NCI-H460 (cell line): ENCODE measurements at places on chromosomes 2 and 18.

DNA sequence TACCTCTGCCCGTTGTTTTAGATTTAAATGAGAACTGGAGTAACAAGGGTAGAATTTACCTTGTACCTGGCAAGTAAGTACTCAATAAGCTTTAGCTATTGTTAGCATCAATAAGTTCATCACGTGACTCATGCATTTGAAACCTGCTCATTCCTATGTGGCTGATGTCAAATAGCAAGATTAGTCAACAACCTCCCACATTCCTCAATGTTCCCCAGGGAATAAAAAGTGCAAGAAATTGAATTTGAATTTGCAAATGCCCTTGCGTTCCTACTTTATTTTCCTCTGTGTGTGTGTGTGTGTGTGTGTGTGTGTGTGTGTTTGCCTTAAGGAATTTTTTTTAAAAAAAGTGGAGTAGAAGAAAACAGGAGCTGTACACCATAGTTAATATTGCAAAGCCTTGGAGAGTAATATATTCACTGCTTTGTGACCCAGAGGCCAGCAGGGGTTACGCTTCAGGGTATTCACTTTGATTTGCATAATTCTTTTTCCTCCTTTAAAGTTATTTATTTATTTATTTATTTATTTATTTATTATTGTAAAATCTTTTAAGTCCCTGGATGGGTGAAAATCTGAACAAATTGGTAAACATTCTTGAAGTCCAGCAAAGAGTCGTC lies 43.9 kb upstream of the DNAH7 start:
- peak; percentile 48 for DNase-seq

- DNase-seq: no peak
Measured at GRCh38 chr2:86453836-86454235, 12.7 kb downstream of the KDM3A start.

GRCh38 chr2:230140667-230141066 lies 71.9 kb upstream of the SLC16A14 start:
- no peak for DNase-seq

- DNase-seq: no peak
Measured at GRCh38 chr2:28617502-28618184, 121.8 kb downstream of the PLB1 start.

GRCh38 chr2:40095000-40095399 lies 315.9 kb upstream of the THUMPD2 start:
- DNase-seq: no peak

DNA sequence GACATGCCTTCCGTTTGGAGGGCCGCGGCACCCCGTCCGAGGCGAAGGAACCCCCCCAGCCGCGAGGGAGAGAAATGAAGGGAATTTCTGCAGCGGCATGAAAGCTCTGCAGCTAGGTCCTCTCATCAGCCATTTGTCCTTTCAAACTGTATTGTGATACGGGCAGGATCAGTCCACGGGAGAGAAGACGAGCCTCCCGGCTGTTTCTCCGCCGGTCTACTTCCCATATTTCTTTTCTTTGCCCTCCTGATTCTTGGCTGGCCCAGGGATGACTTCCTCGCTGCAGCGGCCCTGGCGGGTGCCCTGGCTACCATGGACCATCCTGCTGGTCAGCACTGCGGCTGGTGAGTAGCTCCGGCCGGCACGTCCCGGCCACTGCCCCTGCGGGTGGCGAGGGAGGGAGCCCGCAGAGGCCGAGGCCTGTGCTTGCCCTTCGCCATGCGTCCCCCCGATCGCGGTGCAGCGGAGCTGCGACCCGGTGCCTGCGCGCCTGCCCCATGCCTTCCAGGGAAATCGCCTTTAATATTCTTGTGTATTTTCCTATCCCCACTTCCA lies 1.2 kb downstream of the BMPR2 start:
- DNase-seq: no peak

- DNase-seq: peak; percentile 43
Measured at GRCh38 chr2:157336137-157337010, 10.8 kb upstream of the ERMN start.

DNA sequence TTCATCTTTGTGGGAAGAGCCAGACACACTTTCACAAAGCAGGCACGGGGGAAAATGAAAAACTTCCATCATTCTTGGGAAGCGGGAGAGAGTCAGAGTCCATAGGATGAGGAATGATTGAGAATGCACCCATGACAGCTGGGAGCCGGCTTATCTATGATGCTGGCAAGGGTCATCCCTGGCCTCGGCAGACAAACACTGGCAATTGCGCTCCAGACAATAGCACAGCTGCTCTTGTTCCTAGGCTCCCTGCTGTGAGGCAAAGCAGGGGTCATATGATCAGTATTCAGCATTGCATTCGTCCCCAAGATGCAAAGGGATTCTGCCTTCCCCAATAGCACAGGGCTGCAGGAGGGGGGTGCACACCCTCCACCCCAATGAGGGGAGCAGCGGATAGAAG lies 33.0 kb downstream of the CYRIA start:
- no peak for DNase-seq

DNA sequence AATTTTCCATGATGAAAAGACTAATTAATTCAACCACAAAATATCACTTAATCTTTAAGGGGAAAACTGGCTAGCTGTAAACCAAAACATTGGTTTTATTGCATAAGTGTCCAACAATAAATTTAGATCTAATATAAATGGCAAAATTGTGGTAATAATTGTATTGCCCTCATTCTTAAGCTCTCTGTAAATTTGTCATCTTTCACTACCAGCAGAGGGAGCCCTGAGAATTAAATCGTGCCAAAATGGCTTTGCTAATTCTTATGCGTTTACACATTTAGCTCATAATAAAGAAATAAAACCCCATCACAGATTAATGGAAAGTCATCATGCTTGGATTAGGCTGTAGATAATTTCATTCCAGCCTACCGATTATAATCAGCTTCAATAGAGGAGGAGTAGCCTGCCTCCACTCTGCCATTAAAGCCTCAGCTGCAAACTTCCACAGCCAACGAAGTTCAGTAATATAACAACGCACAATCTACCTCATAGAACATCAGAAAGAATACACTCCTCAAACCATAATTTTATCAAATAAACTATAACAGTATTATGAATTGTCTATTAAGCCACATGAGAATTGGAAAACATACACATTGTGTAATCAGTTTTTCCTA lies 70.0 kb upstream of the ATP5MC3 start:
- DNase-seq: peak; percentile 48
